Ureter (tissue), 1 donor: ENCODE measurements at places on chromosomes 1 and 21.

- no peak for DNase-seq
Observed at GRCh38 chr1:39566441-39567137, 10.0 kb downstream of the PABPC4 start.

DNA sequence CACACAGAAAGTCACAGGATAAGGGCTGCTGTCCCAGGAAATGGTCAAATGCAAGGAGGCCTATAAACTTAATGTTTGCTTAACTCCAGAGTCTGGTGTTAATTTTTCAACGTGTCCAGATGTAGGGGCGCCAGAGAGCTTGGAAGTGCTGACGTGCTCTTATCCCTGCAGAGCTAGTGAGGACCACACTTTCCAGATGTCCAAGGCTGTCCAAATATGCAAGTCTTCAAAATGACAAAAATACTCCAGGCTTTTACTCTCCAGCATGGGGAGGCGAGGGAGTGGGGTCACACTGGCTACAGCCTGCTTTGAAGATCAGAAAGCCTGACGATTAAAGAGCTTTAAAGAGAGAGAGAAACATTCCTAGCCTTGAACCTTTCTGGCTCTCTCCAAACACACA lies 57.6 kb downstream of the ABCA4 start:
- DNase-seq = no peak

- DNase-seq = no peak
Observed at GRCh38 chr1:18232052-18232451, 124.5 kb downstream of the IGSF21 start.

- no peak for DNase-seq
Observed at GRCh38 chr21:43771698-43772424, 4.2 kb downstream of the CSTB start.

GRCh38 chr1:25088180-25088701 lies 144.1 kb downstream of the SYF2 start:
- no peak for DNase-seq

- no peak for DNase-seq
Observed at GRCh38 chr1:84255582-84255981, 45.9 kb upstream of the SAMD13 start.
